ENCODE measurements at places on chromosomes 3 and 15.

DNA sequence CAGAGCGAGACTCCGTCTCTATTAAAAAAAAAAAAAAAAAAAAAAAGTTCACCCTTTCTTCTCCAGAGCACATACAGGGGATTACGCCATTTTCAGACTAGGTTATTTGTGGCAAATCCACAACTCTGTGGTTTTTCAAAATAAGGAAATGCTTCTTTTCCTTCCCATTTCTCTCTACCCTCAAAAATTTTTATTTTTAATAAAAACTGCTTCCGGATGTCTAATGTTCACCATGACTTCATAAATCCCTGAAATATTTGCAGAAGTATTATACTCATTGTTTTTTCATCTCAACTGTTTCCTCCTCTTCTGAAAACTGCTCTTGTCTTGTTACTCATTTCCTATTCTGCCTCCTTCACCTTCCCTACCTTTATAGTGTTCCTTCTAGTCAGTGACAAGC, 45.0 kb upstream of the SLC12A8 start:
- DNase-seq = no peak

DNA sequence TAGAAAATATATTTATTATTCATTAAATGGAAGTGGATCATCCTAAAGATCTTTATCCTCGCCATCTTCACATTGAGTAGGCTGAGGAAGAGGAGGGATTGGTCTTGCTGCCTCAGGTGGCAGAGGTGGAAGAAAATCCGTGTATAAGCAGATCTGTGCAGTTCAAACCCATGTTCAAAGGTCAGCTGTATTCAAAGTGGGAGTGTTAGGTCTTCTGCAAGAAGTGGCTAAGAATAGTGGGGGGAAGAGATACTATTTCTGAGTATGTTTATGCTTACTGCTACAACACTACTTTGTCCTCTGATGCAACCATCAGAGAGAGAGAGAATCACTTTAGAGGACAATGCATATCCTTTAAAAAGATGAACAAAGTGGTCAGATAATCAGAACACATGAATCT, 39.5 kb downstream of the YEATS2 start:
- DNase-seq = no peak

- no peak for DNase-seq
These were observed 149.3 kb upstream of the NSMCE3 start for GRCh38 chr15:29418931-29419330.

DNA sequence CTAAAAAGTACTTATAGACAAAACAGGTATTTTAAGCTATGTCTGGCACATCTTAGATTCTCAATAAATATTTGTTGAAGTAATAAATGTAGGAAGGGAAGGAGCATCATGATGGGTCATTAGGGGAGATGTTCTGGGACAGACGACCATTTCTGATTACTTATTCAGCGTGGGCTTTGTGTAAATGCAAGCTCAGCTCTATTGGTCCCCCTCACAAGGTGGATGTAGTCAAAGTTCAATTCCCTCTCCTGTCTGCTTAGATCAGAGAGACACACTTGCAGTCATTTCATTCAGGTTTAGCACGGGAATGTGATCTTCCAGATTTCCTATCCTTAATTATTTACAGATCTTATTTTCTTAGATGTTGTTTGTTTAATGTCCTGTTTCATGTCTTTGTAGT, 7.5 kb downstream of the GAP43 start:
- no peak for DNase-seq

DNA sequence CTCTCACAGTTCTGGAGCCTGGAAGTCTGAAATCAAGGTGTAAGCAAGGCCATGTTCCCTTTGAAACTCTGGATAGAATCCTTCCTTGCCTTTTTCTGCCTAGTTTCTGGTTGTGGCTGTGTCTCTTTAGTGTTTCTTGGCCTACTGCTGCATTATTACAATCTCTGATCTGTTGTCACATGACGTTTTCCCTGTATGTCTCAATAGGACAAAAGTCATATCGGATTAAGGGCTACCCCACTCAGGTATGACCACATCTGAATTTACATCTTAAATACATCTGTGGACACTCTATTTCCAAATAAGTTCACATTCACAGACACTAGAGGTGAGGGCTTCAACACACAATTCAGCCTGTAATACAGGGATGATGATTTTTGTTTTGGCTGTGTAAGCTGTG, 13.3 kb downstream of the NECTIN3 start:
- no peak for DNase-seq

GRCh38 chr3:102980355-102980696, 545.5 kb downstream of the ZPLD1 start:
- DNase-seq = no peak
